Hematopoietic multipotent progenitor cell treated with erythropoietin and hydrocortisone succinate and interleukin-3 and kit ligand, for 4 days (in vitro differentiated cells): ENCODE measurements at places on chromosomes 11 and 22.

- no peak for DNase-seq
Measured at GRCh38 chr11:121439337-121439736, 12.8 kb upstream of the SORL1 start.

GRCh38 chr11:111815489-111815888 is 49.3 kb upstream of the PPP2R1B start:
- DNase-seq, result peak; percentile 8

GRCh38 chr11:67400251-67400941 is 1.3 kb downstream of the PPP1CA start:
- peak; percentile 34 for DNase-seq

DNA sequence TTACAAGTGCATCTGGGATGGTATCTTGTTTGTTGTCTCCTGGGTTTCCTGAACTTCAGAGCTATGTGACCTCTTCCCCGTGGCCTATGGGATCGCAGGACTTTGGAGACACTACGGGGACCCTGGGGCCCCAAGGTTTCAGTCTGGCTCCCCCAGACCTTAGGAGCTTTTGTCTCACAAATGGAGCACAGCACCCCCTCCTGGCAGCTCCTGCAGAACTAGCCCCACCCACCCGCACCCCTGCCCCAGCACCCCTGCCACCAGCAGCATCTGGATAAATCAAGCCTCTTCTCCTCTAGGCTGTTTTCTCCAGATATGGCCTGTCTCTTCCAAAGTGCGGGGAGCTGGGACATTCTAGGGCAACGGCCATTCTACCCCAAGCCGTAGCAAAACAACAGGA is 10.4 kb downstream of the RCOR2 start:
- peak; percentile 67 for DNase-seq

GRCh38 chr11:119518746-119519730 is 96.1 kb upstream of the THY1 start:
- peak; percentile 67 for DNase-seq

DNA sequence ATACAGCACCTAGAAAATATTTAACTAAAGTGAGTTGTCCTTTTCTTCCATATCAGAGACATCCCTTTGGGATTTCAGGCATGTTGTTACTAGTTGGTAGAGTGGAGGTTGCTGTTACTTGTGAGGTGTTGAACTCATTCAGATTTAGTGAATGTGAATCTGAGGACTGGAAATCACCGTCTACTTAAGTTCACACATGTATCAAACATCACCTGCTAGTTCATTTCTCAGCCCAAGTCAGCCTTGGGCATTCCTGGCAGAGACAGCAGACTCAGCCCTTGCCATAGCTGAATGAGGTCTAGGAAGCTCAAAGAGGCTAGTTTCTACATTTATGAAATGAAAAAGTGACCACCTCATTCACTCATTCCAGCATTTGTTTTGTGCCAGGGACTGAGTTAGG is 9.7 kb downstream of the KDELR3 start:
- no peak for DNase-seq

GRCh38 chr11:128236506-128237498 is 350.6 kb downstream of the ETS1 start:
- no peak for DNase-seq

- DNase-seq, result peak; percentile 55
Measured at GRCh38 chr11:69352715-69353319, 58.9 kb downstream of the MYEOV start.

GRCh38 chr11:16942342-16942741 is 71.9 kb downstream of the PLEKHA7 start:
- DNase-seq, result no peak

GRCh38 chr11:44564670-44565210 is 723 bp upstream of the CD82 start:
- DNase-seq, result no peak

DNA sequence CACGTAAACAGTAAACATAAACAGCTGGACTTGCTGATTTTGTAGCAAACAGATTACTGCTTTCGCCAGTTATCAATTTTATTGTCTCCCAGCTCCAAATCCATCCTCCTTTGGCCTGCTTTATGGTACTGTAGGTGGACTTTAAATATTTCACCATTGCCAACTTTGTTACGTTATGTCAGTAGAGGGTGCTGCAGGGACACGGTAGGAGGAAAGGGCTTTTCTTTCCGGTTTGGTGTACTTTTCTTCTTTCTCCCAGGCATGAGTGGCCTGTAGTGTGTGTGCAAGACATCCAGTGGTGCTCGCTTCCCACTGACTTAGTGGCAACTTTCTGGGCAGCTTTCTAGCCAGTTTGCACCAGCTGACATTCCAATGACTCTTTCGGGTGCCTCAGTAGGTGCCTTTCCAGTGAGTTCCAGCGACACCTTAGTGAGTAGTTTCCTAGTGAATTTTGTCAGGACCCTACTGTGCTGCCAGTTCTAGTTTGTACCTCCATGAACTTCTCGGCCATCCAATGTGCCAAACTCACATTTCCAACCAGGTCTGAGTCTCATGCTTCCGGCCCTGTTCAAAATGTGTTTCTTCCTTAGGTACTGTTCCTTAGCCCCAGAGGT is 267.6 kb upstream of the TENM4 start:
- peak; percentile 39 for DNase-seq

GRCh38 chr11:6298605-6299004 is 21.7 kb downstream of the CAVIN3 start:
- peak; percentile 65 for DNase-seq

- DNase-seq, result no peak
Measured at GRCh38 chr11:118841469-118842242, 42.0 kb upstream of the CXCR5 start.

GRCh38 chr11:5663511-5663910 is 21.4 kb downstream of the TRIM5 start:
- no peak for DNase-seq

DNA sequence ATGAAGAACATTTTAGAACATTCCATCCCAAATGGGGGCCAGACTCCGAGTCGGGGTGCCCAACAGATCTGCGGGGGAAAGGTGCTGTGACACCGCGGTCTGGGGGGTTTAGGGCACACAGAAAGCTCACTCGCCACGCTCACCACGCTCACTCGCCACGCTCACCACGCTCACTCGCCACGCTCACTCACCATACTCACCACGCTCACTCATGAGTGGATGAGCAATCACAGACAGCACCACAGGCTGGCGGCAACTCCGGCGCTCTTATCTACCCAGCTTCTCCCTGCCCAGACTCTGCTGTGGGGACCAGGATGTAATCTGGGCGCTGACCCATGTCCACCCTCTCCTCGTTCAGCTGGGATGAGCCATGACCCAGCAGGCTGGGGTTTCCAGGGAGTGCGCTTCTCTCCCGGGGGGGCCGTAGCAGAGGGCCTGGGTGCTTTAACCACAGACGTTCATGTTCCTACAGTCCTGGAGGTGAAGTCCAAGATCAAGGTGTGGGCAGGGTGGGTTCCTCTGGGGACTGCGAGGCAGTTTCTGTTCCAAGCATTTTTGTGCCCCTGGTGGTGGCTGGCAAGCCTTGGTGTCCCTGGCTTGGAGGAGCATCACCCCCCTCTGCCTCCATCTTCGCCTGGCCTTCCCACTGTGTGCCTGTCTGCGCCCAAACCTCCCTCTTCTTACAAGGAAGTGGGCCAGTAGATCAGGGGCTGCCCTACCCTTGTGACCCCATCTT is 141.2 kb downstream of the CTTN start:
- no peak for DNase-seq

GRCh38 chr11:95256321-95256779 is 25.3 kb upstream of the SESN3 start:
- peak; percentile 78 for DNase-seq

DNA sequence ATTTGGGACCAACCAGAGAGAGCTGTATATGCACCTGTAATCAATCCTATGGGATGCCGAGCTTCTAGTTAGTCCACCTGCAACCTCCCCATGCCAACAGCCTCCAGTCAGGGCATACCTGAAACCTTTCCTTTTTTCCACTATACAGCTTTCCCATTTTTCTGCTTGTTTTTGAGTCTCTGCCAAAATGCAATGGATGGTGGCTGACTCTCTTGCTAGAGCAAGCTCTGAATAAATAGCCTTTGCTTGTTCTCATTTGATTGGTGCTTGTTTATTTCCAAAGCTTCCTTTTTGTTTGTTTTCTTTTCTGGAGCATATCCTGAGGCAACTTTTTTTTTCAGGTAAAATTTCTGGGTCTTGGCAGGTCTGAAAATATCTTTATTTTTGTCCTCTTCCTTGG is 58.0 kb upstream of the PLET1 start:
- no peak for DNase-seq

DNA sequence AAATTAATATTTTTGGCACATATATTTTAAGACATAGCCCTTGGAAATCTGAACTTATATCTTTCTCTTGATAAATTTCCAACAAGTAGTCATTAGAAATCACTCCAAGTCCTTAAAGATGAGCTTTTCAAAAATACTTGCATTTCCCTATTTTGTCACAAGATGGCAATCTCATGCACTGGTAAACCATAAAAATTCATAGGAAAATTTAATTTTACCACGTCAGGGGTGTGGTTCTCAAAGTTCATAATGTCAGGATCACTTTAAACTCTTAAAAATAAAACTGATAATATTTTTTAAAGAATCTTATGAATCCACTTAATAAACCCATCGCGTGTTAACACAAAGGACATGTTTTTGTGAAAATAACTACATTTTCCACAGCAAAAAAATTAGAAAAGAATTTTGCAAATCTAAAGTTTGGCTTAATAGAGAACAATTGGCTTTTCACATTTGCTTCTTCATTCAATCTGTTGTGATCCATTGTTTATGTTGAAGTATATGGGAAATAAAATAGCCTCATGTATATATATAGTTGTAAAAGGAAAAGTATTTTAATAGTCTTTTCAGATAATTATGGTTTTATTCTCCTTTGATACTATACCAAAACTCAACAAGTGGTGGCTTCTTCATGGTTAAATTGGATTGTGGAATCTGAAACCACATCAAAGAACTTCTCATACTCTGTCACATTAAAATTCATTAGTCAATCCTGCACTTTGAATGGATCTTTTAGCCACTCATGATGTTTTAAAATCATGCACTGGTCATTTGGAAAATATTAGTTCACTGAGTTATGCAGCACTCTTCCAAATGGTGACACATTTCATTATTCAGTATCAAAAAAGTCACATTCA is 169.1 kb downstream of the CADM1 start:
- peak; percentile 45 for DNase-seq

GRCh38 chr22:27239520-27239919 is 562.0 kb downstream of the MN1 start:
- no peak for DNase-seq

DNA sequence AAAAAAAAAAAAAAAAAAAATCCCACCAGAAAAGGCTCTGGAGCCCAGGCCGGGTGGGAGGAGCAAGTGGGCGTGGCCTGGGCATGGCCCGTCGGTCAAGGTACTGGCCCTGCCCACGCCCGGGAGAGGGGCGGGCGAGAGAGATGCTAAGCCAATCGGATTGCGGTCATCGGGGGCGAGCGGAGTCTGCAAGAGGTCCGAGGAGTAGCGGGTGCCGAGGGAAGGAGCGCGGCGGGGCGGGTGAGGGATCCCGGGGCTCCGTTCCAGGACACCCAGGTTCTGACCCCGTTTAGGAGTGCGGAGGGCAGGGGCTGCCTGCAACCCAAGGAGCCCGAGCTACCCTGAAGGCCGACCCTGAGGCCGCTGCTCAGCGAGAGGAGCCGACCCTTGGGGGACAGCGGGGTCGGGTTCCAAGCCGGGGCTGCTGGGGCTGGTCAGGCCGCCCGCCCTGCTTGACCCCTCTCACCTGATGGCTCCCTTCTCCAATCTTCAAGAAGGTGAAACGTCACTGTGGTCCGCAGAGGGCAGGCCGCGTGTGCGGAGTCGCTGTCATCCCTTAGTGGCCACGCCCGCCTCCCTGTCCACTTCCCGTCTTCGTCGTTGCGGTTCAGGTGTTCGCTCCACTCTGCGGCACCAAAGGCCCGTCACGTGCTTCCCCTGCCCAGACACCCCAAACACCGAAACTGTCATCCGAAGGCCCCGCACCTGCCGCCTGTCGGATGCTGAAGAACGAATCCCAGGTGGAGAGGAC is 11.1 kb upstream of the TAB1 start:
- DNase-seq, result peak; percentile 92

DNA sequence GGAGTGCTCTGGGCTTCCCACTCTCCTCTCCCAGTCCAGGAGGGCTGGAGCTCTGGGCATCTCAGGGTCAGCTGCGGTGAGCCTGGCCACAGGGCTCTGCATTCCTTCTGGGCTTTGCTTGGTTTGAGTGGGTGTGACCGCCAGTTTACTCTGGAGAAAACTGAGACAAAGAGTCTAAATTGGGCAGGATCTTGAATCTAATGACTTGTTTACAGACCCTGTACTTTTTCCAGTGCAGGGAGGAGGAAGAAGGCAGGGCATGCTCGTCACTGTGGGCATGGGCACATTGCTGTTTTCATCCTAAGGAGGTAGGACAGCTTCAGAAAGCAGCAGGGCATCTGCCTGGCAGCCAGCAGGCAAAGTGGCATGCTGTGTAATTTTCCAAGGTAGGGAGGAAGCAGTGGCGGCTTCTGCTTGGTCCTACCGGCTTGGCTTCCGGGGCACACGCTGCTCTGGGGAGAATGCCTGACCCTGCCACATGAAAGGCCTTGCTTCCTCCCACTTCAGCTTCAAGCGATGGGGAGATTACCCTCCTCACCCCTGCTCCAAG is 22.9 kb downstream of the FLI1 start:
- DNase-seq, result no peak
